KG1 (cell line): ENCODE measurements at places on chromosomes 12 and 14.

GRCh38 chr14:24984846-24985589 lies 64.9 kb downstream of the STXBP6 start:
- DNase-seq = no peak

- peak; percentile 41 for DNase-seq
Measured at GRCh38 chr12:97308576-97309198, 153.9 kb upstream of the RMST start.

DNA sequence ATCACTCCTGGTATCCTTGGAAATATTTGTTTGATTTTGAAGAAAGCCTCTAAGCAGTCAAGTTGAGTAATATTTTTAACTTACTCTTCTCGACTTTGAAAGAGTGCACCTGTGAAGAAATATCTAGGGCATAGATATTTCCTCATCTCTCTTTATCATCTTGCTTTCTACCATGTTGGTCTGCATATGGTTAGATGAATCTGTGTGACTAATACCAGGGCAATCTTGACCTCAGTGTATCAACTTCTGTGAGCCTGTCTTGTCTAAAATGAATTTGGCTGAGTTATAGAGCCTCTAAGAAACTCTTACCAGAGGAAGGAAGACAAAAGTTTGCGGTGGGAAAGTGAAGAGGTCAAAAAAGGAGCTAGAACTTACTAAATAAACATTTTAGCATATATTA lies 68.4 kb downstream of the SYT1 start:
- no peak for DNase-seq

DNA sequence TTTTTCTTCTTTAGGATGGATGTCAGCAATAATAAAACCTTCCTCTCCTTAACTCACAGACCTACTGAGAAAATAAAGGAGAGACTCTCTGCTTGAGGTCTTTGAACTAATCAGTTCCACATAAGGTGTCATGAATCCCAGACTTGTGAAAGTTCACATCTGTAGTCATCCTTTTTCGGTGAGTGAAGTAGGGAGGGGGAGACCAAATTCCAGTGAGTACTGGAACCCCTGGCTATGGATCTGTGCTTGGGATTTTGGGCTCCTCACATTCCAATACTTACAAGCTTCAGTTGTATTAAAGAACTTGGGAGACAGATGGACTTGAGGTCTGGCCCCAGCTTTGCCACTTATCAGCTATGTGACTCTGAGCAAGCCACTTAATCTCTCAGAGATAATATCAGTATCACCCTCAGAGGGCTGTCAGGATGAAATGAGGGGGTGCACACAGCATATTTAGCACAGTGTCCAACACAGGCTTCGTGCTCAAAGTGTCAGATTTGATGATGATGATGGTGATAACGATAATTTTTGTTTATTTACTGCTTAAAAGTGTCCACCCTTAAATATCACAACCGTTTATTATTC lies 34.8 kb upstream of the APPL2 start:
- DNase-seq = no peak

DNA sequence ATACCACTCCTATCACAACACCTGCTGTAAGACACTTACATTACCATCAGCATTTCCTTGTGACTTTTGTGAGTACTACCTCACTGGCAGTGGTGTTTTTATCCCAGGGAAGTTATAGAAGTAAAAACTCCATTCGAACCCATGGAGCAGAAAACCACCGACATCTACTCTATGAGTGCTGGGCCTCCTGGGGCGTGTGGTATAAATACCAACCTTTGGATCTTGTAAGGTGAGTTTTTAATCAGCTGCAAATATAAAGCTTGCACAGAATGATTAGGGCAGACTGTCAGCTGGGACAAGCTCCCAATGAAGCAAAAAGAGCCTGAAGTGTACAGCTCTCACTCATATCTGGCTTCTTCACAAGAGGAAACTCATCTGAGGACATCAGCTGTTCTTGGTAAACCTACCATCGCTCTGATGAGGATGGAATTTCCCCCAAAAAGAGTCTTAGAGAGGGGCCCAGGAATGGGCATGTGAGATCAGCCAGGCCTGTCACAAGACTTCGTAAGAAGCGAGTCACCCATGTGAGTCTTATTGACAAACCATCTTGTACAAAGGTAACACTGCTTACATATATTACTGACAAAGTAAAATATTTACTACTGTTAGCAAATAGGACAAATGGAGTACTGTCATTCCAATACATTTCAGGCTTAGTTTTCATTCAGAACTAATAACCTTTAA lies 170.0 kb downstream of the SLC5A8 start:
- DNase-seq = no peak

GRCh38 chr12:61546296-61546695 lies 713.9 kb upstream of the USP15 start:
- no peak for DNase-seq

- no peak for DNase-seq
Measured at GRCh38 chr12:89551747-89552146, 25.9 kb upstream of the POC1B start.

- DNase-seq = no peak
Measured at GRCh38 chr12:15225136-15225862, 4.1 kb upstream of the RERG start.

DNA sequence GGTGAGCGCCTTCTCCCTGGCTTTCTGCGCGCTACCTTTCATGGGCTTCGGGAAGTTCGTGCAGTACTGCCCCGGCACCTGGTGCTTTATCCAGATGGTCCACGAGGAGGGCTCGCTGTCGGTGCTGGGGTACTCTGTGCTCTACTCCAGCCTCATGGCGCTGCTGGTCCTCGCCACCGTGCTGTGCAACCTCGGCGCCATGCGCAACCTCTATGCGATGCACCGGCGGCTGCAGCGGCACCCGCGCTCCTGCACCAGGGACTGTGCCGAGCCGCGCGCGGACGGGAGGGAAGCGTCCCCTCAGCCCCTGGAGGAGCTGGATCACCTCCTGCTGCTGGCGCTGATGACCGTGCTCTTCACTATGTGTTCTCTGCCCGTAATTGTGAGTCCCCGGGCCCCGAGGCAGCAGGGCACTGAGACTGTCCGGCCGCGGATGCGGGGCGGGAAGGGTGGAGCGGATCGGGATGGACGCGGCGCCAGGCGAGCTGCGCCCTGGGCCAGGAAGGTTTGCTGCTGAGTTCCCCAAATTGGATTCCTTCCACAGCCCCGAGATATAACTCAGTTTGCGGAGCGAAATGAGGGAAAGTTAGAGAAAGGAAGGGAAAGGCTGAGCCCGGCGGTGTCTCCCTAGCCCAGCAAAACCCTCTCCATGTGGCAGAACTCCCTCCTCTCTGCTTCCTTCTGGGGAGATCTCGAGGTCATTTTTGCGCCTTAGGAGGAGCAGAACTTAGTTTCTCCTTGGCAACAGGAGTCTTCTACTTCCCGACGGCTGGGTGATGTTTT lies 972 bp downstream of the PTGDR start:
- DNase-seq = no peak

- no peak for DNase-seq
Measured at GRCh38 chr12:124351422-124351821, 56.5 kb downstream of the RFLNA start.

DNA sequence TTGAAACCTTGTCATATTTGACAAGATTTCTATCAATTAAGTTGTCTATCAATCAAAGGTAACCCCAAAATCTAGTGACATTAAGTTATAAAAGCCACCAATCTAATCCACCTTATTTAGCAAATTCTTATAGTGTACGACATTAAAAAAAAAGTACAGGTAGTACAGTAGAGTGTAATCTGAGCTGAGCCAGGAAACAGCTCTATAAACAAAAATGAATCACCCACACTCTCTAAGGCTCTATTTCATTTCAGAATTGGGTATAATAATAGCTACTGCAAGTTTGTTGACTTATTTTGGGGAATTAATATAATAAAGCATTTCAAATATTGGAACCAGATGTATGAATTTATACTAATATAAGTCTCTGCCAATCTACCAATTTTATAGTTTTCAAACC lies 342.4 kb upstream of the FLRT2 start:
- no peak for DNase-seq

DNA sequence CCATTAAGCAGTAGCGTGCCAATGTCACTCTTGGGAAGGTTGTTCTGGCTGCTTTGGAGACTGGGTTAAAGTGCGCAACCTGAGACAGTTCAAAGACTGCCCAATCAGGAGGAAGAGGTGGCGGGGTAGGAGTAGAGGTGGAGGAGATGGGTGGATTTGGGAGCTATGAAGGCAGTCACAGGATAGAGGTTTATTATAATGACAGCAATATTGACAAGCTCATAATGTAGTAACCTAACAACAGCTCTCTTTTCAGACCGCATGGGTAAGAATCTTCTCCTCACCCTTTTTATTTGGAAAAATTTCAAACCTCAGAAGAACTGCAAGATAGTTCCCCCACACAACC lies 5.3 kb upstream of the PSMD9 start:
- DNase-seq = no peak

GRCh38 chr14:101944451-101944850 lies 19.9 kb upstream of the DYNC1H1 start:
- no peak for DNase-seq

- no peak for DNase-seq
Measured at GRCh38 chr12:57173089-57173488, 25.7 kb upstream of the LRP1-AS start.

GRCh38 chr14:68244262-68244980 lies 424.8 kb downstream of the RAD51B start:
- no peak for DNase-seq
